ENCODE measurements at places on chromosomes 3 and 15.

DNA sequence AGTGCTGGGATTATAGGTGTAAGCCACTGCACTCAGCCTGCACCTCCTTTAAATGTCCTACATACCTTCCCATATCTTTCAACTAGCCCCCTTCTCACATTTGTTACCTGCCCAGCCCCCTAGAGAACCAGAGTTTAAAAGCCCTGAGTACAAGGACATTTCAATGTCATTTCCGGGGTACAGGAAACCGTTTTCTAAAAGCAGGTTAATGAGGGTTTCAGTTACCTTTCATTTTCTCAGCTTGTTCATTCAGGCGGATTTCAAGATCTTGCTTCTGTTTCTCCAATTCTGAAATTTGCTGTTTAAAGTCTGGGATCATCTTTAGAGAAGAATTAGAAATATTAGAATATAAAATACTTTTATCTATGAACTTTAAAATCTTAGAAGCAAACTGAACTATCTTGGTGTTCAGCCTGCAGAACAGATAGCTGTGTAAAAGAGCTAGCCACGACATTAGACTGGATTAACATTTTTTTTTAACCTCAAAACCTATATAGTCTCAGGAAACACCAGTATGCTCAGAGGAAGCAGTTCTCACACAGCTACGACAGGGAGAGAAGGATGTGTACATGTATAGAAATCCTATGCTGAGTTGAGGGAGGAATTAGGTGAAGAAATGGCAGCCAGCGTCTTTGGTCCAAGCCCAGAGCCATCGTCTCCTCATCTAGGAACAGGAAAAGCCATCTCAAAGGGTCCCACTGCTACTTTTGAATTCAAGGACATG is 29.9 kb upstream of the GNB5 start:
- DNase-seq = no peak

DNA sequence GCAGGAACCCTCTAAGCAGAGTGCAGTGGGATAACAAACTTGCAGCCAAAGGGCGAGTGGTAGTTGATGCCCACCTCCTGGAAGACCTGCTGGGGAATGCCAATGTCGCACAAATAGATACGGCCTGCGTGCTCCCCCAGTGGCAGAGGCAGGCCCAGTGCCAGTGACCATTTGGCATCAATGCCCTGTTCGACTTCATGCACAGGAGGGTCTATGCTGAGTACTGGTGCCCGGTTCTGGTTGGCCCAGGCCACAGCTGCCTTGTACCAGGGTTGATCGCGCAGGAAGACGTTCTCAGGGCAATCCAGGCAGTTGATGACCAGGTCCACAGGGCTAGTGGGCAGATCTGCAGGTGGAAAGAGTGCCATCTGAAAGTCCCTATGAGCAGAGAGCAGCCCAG is 17.0 kb downstream of the CLK3 start:
- no peak for DNase-seq

DNA sequence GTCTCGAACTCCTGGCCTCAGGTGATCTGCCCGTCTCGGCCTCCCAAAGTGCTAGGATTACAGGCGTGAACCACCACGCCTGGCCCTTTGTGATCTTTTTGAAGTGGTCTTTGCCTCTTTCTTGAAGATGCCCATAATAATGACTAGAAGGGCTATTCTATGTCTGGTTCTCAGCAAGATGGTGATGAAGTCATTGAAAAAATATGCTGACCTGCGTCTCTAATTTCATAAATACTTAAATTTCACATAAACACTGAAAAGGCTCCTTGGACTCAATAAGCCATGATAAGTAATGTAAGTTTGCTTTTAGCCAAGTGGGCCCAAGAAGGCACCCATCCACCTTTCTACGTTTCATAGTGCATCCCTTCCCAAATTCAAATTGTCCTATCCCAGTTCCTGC is 775 bp upstream of the MAPK6 start:
- DNase-seq = no peak

DNA sequence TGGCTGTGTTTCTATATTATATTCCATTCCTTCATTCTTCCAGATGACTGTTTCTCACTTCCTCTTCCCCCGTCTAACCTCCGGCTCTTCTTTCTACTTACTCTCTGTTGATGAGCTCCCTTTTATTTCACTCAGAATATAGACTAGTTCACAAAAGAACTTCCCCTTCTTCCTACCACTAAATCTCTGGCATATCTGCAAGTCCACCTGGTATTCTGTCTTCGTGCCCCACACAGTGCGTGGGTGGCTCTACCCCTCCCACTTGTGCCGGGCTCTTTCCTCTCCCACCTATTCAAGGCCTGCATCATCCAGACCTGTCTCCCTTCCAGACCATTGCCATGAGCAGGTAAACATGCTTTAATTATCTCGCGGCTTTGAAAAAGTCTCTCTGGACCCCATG is 73.0 kb downstream of the SCN10A start:
- no peak for DNase-seq

GRCh38 chr3:102235679-102236078 is 199.1 kb upstream of the ZPLD1 start:
- no peak for DNase-seq

GRCh38 chr3:110419096-110419495 is 652.5 kb upstream of the NECTIN3 start:
- peak; percentile 8 for DNase-seq
